ENCODE measurements at places on chromosomes 2 and 18. TPM values are rescaled to one million over a fixed set of nuclear protein-coding genes. Genes with fewer than 3 reads are reported as not detected.

Gene QPCT
- 41.8 TPM for total RNA-seq

Gene VAMP5
- 5.1 TPM for total RNA-seq

Gene ZNF532
- 174 TPM for total RNA-seq

Gene PRKAG3
- not detected for total RNA-seq

Gene ALLC
- not detected for total RNA-seq

Gene HOXD1
- total RNA-seq: not detected

Gene ABCG8
- total RNA-seq: 1.2 TPM

Gene PAIP2B
- 20.3 TPM for total RNA-seq

Gene GATA6
- total RNA-seq: 0.23 TPM

Gene ACVR1C
- 3.5 TPM for total RNA-seq

Gene DNER
- 289 TPM for total RNA-seq

Gene SKOR2
- total RNA-seq: 0.23 TPM

Gene LHCGR
- total RNA-seq: 0.23 TPM

Gene NEB
- total RNA-seq: 3.2 TPM

Gene ANO7
- total RNA-seq: 0.46 TPM

Gene ASXL3
- total RNA-seq: 74.5 TPM

Gene RFX8
- total RNA-seq: 1.2 TPM

Gene PKP4
- 105 TPM for total RNA-seq

Gene LONRF2
- total RNA-seq: 90.7 TPM

Gene RGPD4
- 0.23 TPM for total RNA-seq

Gene DLGAP1
- 47.3 TPM for total RNA-seq

Gene CFAP65
- total RNA-seq: 2.3 TPM

Gene NYAP2
- total RNA-seq: 16.1 TPM

Gene REV1
- total RNA-seq: 76.6 TPM

Gene UGT1A5
- total RNA-seq: not detected

Gene SNTG2
- total RNA-seq: 4.2 TPM

Gene SLC23A3
- 0.23 TPM for total RNA-seq

Gene NTSR2
- 4.2 TPM for total RNA-seq

Gene ZNF892
- total RNA-seq: 28.8 TPM

Gene KCNIP3
- total RNA-seq: 12.7 TPM

Gene DSG4
- total RNA-seq: not detected

Gene EVX2
- not detected for total RNA-seq

Gene GFPT1
- total RNA-seq: 104 TPM

Gene MGAT4A
- 54.0 TPM for total RNA-seq

Data from diencephalon (tissue), 1 donor.